ENCODE measurements at places on chromosomes 13 and 19.

DNA sequence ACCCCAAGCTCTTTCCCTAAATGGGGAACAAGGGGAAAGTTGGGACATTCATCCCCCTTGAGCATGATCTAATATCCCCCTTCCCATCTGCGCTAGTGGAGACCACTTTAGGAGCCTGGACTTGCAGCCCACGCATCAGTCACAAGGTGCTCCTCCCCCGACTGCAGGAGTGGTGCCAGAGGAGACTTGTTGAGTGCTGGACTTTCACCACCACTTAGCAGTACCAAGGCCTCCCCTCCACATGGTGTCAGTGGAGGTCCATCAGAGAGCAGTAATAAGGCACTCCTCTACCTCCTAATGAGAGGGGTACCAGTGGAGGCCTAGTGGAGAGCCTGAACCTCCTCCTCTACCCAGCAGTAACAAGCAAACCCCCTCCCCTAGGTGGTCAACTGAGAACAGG lies 22.5 kb downstream of the CAB39L start:
- DNase-seq = no peak

DNA sequence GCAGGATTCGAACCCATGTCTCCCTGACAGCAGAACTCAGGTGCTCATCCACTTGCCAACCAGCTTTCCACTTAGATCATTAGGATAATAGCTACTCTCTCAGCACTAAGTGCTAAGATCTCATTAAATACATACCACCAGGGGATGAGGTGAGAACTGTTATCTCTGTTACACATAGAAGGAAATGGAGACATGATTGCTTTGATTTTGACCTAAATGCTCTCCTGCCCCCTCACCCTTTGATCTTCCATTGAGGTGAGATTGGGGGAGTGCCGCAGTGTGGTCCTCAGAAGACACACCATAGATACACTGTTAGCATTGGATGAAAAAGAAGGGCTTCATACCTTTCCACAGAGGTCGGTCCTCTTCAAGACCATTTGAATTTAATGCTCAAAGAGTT lies 38.9 kb upstream of the NPAS1 start:
- DNase-seq = no peak

- no peak for DNase-seq
Observed at GRCh38 chr13:77827332-77827731, 91.3 kb downstream of the EDNRB start.

GRCh38 chr13:47481536-47481935 lies 519.5 kb downstream of the SUCLA2 start:
- no peak for DNase-seq

DNA sequence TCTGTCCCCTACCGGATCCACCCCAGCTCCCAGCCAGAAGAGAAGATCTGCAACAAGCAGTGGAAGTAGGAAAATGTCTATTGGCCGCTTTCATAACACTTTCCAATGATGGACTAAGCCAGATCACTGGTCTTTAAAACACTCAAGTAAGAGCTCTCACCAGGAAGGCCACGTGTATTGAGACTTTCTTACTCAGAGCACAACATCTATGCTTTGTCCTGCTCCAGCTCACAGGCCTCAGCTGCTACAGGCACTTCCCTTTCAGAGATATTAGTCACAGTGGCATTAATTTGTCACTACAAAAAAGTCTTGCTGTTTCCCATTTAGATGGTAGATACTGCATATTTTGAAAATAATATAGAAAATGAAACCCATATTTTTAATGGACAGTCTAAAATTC lies 164.2 kb downstream of the ABCC4 start:
- no peak for DNase-seq

DNA sequence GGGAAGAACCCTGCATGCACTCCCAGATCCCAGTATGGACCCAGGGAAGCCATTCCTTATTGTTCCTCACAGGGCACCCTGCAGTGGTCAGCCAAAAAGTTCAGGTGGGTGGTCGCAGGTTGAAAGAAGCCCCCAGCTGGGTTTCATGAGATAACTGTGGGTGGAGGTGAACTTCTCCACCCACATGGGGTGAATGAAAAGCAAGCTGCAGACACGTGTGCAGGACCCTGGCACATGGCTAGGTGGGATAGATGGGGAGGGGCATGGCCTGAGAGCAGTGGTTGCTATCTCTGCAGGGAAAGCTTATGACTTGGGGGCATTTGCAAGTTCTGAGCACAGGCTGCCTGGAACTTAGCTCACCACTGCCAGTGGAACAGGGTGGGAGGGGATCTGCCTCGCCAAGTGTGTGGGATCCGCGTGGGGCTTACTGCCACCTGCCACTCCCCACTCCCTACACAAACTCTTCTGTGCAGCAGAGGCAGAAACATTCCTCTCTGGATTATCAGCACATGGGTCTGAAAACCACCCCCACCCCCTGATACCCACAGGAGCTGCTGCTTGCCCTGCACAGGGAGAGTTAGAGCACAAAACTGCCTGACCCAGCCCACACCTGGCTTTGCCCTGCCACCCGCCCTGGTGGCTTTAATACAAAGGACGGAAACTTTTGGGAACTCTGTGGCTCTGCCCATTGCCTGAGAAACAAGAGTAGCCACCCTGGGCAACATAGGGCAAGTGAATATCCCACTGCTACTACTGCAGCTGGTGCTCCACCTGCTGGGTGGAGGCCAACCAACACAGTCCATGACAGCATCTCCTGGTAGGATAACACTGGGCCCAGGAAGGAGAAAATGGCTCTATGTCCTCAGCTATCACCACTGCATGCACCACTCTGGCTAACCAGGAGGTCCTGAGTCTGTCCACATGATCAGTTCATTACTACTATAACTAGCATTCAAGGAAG lies 24.4 kb downstream of the PLA2G4C start:
- no peak for DNase-seq

GRCh38 chr19:42420055-42420544 lies 7.1 kb downstream of the LIPE start:
- no peak for DNase-seq

DNA sequence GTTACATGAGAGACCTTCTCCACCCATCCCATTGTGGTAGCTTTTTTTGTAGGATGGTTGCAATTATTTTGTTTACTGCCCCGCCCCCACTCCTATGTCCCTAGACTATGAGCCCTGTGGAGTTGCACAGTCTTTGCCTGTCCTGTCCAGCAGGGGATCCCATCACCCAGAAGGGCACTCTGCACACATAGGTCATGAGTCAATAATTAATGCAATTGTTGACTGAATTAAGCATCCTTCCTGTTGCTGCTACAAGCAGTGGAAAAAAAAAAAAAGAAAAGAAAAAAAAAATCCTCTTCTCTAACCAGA lies 14.2 kb downstream of the C19orf81 start:
- no peak for DNase-seq

DNA sequence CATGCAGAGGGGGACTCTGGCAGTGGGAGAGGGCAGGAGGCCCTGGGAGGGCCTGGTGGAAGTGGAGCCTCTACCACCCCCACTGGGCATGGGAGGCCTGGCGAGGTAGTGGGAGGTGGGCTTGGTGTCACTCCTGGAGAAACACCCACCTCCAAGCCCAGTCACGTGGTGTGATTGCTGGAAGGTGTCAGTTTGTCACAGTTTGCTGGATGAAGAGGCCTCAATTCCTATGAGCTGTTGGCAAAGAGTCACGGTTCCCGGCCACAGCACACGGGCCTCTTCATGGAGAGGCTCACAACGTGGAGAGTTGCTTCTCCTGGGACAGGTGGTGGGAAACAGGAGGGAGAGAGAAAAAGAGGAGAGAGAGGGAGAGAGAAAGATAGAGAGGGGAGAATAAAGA lies 684.1 kb upstream of the ARGLU1 start:
- no peak for DNase-seq

- no peak for DNase-seq
Observed at GRCh38 chr19:55372316-55373081, 2.2 kb upstream of the IL11 start.

- DNase-seq = no peak
Observed at GRCh38 chr19:10255358-10255757, 3.3 kb downstream of the MRPL4 start.

DNA sequence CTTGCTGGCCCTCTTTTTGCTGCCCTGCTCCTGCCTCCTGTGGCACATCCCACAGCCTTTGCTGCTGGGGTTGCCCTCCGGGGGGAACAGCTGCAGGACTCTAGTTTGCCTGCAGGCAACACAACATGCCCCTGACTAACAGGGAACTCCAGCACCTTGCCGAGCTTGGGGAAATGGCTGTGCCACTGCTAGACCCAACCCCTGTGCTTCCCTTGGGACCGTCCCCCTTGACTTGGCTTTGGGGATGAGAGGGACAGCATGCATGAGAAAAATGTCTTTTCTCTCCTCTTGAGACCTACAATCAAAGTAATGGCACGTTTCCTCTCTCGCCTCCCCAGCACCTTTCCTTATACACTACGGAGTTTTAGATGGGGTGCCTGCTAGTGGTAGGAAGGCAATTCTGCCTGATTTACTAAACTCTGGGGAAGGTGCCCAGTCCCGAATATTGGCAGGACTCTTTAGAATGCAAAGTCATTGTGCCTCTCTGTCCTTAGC lies 12.4 kb upstream of the VWA8 start:
- DNase-seq = no peak

DNA sequence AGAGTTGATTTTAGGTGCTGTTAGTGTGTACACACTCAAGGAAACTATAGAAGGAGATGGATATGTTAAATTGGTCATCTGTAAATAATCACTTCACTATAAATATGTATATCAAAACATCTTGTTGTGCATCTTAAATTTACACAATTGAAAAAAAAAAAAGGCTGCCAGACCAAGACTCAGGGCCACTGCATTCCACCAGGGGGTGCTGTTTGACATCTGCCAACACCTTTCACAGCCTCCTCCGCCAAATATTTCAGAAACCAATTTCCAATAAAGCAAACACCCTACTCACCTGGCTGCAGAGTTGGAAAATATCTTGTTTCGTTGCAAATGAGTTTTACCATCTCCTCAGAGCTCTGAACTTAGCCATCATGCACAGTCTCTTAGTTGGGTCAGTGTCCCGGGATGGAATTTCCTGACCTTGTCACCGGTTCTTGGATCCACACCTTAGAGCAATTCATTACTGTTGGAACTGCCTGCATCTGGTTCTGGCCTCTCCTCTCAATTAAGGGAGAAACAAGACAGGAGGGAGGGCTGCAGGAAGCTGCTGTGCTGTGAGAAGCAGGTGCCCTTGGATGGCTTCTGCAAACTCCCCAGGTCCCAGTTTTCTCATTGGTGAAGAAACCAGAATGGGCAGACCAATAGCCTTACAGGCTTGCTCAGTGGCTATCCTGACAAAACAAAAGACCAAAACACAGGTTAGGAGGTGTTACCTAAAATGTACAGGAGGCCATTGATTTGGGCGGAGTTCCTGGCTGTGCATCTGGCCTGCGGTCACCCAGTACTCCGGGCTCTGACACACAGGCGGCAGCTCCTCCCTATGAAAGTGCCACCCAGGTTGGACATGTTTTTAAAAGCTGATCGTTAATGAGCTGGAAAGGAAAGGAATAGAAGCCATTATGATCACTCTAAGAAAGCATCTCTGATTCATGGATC lies 746.6 kb downstream of the UQCRFS1 start:
- no peak for DNase-seq

GRCh38 chr19:45070861-45071544 lies 5.3 kb downstream of the ZNF296 start:
- DNase-seq = no peak

DNA sequence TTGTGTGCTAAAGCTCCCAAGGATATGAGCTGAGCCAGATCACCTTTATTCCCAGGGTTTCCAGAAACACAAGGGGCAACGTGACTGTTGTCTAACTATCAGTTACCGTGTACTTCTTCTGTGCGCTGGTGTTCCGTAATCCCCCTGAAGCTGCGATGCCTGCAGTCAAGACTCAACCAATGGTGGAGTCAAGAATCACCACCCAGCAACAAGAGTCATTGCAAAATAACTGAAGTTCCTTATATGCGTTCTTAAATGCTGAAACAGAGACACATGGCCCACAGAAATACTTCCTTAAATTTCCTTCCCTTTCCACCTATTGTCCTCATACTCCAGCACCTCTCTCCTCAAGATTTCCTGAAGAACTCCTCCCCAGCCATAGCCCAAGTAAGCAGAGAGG lies 200.2 kb downstream of the KATNAL1 start:
- no peak for DNase-seq

DNA sequence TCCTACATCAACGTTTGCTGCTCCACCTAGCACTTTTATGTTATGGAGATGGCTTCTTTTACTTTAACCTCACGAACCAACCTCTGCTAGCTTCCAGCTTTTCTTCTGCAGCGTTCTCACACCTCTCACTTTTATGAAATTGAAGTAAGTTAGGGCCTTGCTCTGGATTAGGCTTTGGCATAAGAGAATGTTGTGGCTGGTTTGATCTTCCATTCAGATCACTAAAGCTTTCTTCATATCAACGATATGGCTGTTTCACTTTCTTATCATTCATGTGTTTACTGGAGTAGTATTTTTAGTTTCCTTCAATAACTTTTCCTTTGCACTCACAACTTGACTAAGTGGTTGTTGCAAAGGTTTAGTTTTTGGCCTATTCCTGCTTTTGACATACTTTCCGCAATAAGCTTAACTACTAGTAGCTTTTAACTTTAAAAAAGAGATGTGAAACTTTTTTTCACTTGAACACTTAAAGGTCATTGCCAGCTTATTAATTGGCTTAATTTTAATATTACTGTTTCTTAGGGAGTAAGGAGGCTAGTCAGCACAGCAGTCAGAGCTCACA lies 60.0 kb upstream of the SPRY2 start:
- DNase-seq = no peak

- DNase-seq = no peak
Observed at GRCh38 chr13:112056284-112056727, 10.6 kb upstream of the SOX1 start.

DNA sequence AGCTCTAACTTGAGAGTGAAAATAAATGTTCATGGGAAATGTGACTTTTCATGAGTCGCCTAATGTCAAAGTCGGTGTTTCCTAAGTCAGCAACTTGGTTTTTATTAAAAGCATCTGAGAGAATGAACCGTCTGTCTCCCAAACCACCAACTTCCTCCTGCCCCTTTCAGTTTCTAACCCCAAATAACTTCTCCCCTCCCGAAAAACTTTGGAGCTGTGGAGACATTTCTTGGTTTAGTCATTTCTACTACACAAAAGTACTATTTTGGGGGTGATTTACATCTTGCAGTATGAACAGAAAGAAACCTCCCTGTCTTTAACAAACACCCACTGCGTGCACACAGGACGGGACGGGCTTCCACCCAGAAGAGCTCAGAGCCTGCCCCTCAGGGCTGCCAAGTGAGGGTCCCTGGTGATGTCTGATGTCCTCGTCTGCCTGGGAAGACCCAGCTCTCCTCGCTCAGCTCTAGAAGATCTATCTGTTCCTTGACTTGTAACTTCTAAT lies 65.0 kb downstream of the RASA3 start:
- no peak for DNase-seq

GRCh38 chr19:47891622-47891922 lies 5.5 kb upstream of the SULT2A1 start:
- DNase-seq = no peak

DNA sequence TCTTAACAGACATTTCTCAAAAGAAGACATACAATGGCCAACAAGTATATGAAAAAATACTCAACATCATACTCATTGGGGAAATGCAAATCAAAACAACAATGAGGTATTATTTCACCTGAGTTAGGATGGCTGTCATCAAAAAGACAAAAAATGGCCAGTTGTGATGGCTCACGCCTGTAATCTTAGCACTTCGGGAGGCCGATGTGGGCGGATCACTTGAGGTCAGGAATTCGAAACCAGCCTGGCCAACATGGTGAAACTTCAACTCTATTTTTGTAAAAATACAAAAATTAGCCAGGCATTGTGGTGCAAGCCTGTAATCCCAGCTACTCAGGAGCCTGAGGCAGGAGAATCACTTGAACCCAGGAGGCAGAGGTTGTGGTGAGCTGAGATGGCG lies 22.0 kb downstream of the CEACAM16 start:
- no peak for DNase-seq
